ENCODE measurements at places on chromosomes 7 and 10.

- no peak for DNase-seq
Measured at GRCh38 chr7:42012786-42013360, 224.1 kb downstream of the GLI3 start.

GRCh38 chr10:101487399-101487798, 100.7 kb downstream of the POLL start:
- no peak for DNase-seq

GRCh38 chr10:6416892-6417512, 163.1 kb downstream of the PRKCQ start:
- no peak for DNase-seq

- no peak for DNase-seq
Measured at GRCh38 chr10:117443686-117444041, 68.4 kb upstream of the PDZD8 start.

DNA sequence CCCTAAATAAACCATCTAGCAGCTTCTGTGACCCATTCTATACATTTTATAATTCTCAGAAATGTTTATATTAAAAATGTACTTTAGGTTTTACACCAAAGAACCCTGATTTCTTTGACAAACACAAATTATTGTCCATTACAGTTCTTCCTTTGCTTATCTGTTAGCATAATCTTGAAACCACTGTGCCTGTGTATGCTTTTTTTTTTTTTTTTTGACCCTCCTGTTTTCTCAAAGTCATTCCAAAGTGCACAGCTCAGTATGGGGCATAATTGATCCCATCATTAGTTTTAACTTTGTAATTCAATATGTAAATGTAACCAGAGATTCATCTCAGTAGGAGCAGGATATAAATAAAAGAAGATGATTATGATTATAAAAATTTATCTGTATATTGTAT, 229.3 kb downstream of the DGKB start:
- no peak for DNase-seq

- no peak for DNase-seq
Measured at GRCh38 chr10:8282340-8282739, 227.9 kb downstream of the GATA3 start.

DNA sequence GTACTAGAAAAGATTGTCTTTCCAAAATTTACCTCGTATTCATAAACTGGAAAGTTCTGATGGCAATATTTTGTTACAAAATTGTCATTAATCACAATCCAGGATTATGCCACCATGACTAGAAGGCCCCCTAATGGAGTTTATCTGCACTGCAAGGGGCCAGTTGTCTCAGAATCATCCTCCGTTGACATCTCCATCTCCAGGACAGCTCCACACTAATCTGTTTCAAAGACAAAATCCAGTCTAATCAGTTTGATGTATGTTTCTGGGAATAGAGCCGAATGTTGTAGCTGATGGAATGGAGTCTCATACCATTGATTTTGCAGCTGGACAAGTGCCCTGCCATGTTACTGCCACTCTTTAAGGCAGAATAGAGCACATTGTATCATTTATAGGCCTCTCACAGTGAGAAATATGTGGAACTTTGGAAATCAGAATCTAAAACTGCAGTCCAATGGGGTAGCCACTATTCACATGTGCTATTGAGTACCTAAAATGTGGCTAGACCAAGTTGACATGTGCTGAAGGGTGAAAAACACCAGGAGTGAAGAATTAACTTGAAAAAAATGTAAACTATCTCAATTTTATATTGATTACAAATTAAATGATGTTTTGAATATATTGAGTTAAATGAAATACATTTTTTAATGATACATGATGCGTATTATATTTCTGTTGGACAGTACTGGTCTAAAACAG, 38.3 kb upstream of the TOMM7 start:
- no peak for DNase-seq

DNA sequence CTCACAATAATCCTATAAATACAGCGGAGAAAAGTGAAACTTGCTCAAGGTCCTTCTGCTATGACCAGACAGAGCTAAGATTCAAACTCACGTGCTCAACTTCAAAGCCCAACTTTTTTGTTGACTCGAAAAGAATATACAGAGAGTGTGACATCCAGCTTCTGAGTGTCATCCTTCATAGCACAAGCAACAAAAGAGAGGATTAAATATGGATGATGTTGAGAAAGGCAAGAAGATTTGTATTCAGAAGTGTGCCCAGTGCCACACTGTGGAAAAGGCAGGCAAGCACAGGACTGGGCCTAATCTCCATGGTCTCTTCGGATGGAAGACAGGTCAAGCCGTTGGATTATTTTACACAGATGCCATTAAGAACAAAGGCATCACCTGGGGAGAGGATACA, 2.1 kb upstream of the FAM3C start:
- no peak for DNase-seq

- DNase-seq, result no peak
Measured at GRCh38 chr10:113765910-113766309, 14.4 kb downstream of the PLEKHS1 start.

DNA sequence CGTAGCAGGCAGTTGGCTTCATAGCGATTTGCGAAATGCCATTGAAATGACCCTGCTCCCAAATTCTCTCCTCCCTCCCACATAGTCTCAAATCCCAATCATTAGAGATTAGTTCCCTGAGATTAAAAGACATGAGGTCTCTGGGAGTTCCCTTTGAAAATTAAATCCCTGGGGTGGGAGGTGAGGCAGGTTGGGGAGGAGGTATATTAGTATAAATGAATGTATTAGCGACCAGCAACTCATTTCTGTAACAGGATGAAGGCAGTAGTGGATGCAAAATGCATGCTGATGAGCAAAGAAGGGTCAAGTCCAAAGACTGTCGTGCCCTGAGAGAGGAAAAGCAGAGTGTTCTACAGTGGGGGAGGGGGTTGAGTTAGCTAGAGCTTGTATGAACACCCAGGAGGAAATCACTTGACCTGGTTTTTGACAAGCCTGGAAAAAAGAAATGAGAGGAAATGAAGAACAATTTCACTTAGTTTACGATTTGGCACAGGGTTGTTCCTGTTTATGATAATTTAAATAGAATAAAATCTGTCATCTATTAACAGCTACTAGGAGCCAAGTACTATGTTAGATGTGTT, 79.6 kb upstream of the MTPN start:
- DNase-seq, result no peak

DNA sequence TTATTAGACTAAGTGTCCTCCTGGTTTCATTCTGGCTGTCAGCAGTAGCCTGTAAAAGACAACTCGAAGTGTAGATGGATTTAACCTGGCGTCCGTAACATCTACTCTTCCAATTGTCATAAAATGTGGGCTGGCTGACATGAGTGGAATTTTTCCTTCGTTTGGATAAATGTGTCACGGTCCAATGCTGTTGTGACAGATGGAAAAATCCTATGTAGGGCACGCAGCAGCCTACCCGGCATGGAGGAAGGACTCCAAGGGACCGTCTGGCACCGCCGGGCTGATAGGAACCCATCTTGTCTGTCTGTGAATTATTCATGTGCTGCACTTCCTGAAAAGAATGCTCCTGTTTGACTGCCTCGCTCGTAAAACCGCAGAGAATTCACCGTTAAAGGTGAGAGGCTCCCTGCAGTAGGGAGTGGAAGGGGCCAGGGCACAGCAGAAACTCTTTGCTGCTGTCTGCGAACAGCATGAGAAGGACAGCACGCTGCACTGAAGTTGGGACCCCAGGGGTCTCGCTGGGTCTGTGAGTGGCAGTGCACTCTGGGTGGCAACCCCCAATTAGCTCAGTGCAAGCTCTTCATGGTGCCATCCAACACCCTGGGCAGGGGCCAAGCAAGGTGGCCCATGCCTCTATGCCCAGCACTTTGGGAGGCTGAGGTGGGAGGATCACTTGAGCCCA, 1.6 kb upstream of the ORAI2 start:
- DNase-seq, result peak; percentile 30

GRCh38 chr7:53325061-53325460, 289.6 kb downstream of the POM121L12 start:
- DNase-seq, result no peak

- DNase-seq, result no peak
Measured at GRCh38 chr7:108813251-108814014, 243.8 kb downstream of the DNAJB9 start.
